HEK293T (cell line): ENCODE measurements at places on chromosomes 6 and 20.
A peak's percentile ranks its signal among the peaks of the same experiment; 100 is the strongest.

DNA sequence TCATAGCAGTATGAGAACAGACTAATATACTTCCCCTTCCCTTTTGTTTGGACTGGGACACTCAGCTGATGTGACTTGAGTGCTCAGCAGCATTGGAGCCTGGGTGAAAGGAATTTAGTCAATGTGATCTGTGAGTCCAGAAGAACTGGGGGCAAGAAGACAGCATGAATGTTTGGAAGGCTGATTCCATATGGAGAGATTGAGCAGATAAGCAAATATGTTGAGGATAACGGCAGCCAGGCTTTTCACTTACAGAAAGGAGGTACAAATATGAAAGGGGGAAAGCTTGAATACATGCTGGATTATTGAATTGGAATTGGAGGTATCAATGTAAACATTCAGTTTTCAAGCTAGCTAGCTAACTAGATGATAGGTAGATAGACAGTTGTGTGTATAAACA lies 37.8 kb upstream of the SMAP1 start:
- DNase-seq, result no peak

DNA sequence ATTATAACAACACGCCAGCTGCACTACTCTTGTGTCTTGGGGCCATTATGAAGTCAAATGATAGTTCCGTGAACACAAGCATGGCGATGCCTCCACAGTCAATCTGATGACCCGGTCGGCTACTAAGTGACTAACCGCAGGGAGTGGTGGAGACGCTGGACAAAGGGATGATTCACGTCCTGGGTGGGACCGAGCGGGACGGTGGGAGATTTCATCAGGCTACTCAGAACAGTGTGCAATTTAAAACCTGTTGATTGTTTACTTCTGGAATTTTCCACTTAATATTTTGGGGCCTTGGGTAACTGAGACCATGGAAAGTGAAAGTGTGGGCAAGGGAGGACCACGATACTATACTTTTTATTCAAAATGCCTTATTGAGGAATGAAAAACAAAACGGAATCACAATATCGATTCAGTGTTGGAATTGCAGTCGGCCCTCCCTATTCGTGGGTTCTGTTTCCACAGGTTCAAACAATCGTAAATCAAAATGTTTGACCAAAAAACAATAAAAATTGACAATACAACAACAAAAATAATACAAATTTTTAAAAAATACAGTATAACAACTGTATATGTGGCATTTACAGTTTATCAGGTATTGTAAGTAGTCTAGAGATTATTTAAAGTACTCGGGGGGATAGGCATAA lies 66.5 kb downstream of the MYLK4 start:
- no peak for DNase-seq

GRCh38 chr6:168603234-168603633 lies 162.2 kb downstream of the SMOC2 start:
- no peak for DNase-seq

DNA sequence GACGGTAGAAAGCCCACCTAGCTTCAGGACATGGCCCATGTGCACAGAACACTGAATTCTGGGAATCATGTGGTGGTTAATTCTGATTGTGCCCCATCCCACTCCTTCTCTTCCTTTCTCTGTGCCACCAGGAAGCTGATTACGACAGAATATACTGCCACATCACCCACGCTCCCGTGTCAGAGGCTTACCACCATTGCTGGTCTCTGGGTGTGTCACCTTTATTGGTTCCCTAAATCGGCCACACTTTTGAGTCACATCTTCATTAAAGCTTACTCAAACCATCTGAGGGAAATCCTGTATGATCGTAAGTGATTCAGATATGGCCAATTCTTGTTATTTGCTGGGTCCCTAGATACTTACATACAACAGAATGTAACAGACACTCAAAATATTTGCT lies 3.1 kb downstream of the TRMT6 start:
- DNase-seq, result no peak

DNA sequence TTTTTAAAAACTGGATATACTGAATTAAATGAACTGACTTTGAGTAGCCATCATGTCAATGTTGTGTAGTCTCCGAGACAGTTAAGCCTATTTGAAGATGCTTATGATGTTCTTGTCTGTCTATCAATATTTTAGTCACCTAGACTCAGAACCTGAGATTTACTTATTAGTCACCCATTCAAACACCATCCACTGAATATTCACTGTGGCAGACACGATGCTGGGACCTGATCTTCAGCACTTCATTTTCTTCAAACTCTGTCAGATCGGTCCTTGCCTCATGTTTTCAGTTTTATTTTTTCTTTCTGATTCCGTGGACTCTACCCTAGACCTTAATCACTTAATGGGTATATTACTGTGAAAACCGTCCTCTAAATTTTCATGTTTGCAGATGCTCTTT lies 123.7 kb upstream of the MCHR2 start:
- DNase-seq, result no peak

GRCh38 chr20:62998449-62998848 lies 8.3 kb downstream of the BHLHE23 start:
- DNase-seq, result no peak

DNA sequence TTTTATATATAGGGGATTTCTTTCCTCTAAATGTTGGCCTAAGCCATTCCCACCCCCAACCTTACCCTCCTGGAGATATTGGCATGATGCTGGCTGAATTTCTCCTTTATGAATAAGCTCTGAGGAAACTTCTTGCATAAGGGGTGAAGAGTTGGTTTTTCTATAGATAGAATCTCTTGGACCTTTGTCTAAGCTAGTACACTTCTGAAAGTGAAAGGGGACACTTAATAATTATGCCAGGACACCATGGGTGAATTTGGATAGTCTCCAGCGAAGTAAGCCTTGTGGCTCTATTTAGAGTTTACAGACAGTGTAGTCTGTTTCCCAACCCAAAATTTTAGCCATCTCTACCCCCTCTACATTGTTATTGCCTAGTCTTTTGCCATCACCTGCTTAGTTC lies 27.1 kb upstream of the FABP7 start:
- no peak for DNase-seq

GRCh38 chr6:39296745-39297640 lies 17.2 kb downstream of the KCNK17 start:
- DNase-seq, result no peak

- DNase-seq, result no peak
These were observed 277.1 kb downstream of the SYNE1 start for GRCh38 chr6:152360034-152360433.

DNA sequence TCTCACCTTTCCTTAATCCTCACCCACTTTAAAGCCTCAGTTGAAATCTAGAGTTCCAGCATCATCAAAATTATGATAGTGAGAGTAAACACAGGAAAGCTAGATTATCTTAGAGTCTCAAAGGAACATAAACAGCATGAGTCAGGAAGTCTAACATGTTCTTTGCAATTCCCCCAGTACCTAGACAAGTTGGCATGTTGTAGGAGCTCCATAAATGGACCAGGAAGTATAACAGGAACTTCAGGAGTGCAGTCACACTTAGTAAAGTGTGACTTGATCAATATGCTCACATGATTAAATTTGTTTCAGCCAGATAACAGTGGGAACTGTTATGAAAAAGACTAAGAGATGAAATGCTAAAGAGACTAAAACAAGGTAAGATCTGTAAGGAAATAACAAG lies 834.4 kb downstream of the EYS start:
- no peak for DNase-seq

DNA sequence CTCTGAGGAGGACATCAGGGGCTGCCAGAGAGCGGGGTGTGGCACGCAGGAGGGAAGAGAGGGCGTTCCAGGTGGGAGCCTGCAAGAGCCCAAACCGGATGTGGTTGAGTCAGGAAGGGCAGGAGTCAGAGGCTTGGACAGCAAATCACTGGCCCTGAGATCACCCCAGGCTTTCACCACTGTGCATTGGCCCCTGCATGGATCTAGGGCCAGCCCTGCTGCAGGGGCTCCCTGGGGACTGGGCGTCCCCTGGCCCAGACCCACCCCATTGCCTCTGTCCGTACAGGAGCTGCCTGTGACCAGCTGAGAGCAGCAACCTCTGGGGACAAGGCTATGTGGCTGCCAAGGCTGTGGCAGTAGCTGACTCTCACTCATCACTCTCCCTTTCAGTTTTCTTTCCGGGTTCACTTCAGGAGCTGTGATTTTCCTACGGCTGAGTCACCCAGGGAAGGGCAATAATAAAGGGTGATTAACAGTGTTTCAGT lies 33.9 kb downstream of the KCNK17 start:
- no peak for DNase-seq

DNA sequence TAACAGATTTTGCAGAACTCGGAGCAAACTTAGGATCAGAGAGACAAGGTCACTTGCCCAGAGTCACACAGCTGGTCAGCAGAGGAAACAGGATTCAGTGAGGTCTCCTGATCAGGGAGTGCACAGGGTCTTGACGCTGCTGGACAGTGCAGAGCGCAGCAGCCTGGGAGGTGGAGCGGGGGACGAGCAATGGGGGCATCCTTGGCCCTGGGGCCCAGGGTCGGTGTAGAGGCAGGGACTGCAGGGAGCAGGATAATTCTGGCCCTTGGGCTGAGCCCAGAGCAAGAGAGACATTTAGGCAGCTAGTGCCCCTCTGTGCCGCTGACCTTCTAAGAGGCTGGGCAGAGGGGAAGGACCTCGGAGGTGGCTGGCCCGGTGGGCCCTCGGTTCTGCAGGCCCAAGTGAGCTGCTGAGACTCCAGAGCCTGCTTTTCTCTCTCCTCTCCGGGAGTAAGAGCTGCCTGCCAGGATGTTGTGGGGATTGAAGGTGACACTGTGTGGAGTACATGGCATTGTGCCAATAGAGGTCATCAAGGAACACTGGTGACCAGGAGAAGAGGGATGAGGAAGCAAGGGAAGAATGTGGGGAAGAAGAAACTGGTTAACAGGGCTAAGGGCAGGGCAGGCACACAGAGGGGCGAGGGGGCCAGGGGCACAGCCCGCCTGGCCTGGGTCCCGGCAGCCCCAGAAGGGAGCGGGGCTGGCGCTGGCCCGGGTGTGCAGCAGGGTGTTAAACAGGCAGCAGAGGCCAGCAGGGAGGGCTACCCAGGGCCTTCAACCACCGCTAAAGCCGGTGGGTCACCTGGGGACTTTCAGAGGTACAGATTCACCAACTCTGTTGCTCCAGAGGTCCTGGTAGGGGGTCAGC lies 122.0 kb downstream of the AGPAT4 start:
- DNase-seq, result no peak

DNA sequence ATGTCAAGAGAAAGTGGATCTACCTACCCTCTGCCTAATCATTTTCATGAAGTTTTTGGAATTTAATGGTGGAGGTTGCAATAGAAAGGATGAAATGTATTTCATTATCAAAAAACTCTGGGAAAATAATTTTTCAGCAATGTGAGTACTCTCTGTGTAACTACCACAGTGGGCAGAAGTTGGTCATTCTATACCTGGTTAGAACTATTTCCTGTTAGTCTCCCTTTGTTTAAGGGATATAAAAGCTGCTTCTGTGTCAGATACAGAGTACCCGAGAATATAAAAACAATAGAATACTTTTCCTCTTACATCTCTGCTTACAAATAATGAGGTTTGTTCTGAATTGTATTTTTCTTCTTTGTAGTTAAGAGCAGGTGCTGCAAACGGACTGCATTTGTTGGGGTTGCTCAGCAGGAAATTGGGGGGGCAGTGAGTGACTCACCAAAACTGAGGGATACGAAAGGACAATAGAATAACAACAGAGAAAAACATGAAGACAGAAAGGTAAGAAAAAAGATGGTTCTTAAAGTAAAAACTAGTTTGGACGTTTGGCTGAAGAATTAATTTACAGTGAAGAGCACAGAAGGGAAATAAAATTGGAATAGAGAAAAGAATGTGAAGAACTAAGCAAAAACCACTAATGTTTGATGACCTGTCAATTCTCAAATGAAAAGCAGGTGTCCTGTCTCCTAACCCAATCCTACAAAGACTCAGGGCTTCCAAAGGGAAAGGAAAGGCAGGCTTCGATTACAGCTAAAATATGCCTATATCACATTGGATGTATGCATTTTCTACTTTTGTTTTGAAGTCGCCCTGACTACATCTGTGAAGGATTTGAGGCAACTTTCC lies 703.1 kb downstream of the RFPL4B start:
- DNase-seq, result no peak

GRCh38 chr6:129801909-129802308 lies 59.2 kb downstream of the TMEM244 start:
- no peak for DNase-seq

- peak; percentile 84 for DNase-seq
These were observed at the start of gene TGM2 for GRCh38 chr20:38165089-38165965. Gene TGM2 (minus strand): TSS chr20:38165270. CDS start chr20:38165198, 72 bp downstream.

GRCh38 chr6:112665815-112666214 lies 318.7 kb downstream of the RFPL4B start:
- DNase-seq, result no peak

- DNase-seq, result no peak
These were observed 32.1 kb downstream of the TOX2 start for GRCh38 chr20:43946659-43947315.

DNA sequence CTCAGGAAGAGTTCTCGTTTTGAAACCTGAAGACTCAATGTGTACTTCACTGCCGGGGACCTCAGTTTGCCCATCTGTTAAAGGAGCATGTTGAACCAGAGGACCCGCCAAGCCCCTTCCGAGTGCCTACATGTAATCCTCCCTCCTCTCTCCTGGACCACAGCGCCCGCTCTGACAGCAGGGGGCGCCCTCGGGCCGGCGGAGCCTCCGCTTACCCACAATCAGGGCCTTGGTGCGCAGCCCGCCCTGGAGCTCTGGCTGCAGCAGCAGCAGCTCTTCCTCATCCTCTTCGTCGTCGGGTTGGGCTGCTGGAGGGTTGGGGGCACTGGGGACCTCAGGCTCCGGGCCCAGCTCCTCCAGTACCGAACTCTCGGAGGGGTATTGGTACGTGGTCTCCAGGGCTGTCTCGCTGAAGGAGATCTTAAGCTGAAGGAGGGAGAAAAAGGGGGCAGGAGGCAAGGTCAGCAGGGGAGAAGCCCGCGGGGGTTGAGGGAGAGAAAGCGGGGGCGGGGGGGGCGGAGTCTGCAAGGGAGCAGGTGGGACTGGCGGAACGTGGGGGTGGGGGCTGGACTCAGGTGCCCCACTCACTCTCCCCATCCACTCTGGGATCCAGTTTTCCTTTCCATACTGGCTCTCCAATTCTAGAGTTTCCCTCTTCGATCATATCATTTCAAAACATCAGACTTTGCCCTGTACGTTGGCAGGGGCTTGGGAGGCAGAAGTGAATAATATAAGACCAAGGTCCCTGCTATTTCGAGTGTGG lies 6.3 kb upstream of the DHX16 start:
- DNase-seq, result peak; percentile 85

- no peak for DNase-seq
These were observed 5.3 kb downstream of the TRIM39 start for GRCh38 chr6:30331981-30332380.

- no peak for DNase-seq
These were observed 770.5 kb upstream of the FLRT3 start for GRCh38 chr20:15107931-15108330.

- DNase-seq, result no peak
These were observed 3.1 kb upstream of the HINT3 start for GRCh38 chr6:125953502-125953875.

GRCh38 chr6:132131758-132132157 lies 180.6 kb upstream of the CCN2 start:
- peak; percentile 37 for DNase-seq
